ENCODE measurements at places on chromosomes 1 and 21. TPM values are rescaled to one million over a fixed set of nuclear protein-coding genes. Genes with fewer than 3 reads are reported as not detected.

Gene SMPDL3B
- not detected for polyA plus RNA-seq

- no peaks in the 10 kb centered on the region for H3K36me3 ChIP-seq
- H3K4me1 ChIP-seq = no peaks in the 10 kb centered on the region
- no peak overlapping the region for H3K4me3 ChIP-seq
- H3K27me3 ChIP-seq = no peaks in the 10 kb centered on the region
- no peak overlapping the region for H3K27ac ChIP-seq
Observed at GRCh38 chr1:40653851-40654537, 11.5 kb downstream of the RIMS3 start.

DNA sequence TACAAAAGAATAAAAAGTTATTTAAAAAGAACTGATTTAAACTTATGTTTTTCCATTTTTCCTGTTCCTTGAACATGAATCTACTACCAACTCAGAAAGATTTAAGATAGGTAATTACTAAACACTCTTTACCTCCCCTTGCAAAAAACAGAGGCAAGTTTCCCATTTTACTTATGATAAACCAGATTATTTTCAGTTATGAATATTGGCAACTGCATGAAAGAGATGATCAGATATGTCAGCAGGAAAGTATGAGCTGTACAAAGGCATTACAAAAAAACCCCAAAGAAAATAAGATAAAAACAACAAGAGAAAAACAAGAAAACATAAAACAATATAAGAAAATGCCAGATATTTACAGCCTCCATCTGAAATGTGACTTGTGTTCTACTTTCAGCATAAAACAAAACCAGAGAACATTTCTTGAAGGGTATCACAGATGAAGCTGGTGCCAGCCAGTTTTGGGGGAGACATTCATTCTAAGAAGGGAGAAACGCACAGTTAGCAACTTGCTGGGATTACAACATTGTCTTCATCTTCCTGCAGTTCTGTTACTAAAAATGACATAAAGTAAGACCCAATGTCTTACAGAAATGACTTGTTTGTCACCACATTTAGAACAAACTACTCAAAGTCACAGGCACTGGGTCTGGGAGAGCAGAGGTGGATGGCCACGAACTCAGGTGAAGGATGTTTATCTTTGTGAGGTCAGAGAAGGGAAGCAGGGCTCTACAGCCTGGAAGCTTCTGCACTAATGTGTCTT lies 19.1 kb downstream of the ZC3H12A start:
- no peaks in the 10 kb centered on the region for H3K4me1 ChIP-seq
- DNase-seq = no peak
- H3K4me3 ChIP-seq = no peak overlapping the region
- H3K27me3 ChIP-seq = no peaks in the 10 kb centered on the region
- H3K36me3 ChIP-seq = peaks cover 61% of the 10 kb centered on the region

DNA sequence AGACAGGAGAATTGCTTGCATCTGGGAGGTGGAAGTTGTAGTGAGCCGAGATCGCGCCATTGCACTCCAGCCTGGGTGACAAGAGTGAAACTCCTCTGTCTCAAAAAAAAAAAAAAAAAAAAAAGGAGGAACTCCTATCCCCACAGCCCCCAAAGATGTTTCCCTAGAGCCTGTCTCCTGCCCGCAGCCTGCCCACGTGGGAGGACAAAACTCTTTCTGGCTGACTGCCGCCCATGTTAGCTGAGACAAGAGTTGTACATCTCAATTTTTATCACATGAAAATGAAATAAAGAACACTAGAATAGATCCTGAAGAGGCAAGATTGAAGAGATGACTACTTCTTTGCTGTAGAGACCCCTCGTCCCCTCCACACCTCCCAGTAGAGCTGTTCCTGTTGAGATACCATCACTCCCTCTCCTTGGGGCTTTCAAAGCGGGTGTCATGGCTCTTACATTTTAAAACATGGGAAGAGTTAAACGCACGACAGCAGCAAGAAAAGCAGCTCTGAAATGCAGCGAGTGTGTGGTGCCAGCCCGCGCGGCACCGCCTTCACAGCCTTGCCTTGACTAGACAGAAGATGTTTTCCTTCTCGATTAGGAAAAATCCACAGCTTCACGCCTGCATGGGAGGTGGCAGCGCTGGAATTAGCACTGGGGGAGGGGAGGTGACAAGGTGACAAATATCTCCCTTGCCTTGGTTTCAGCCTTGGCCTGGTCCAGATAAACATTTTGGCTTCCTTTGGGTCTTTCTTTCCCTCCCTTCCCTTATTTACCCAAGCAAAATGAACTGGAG lies 253.4 kb upstream of the CSF3R start:
- H3K36me3 ChIP-seq = no peaks in the 10 kb centered on the region
- DNase-seq = no peak
- no peak overlapping the region for H3K4me3 ChIP-seq
- H3K27me3 ChIP-seq = peaks cover 5% of the 10 kb centered on the region
- H3K4me1 ChIP-seq = no peaks in the 10 kb centered on the region

Gene HAO2
- polyA plus RNA-seq = not detected

Gene ZNF672
- 23.9 TPM for polyA plus RNA-seq

Gene PDZK1
- polyA plus RNA-seq = 0.04 TPM

Gene KRTAP21-1
- not detected for polyA plus RNA-seq

GRCh38 chr21:35119501-35120047 lies 70.5 kb upstream of the RUNX1 start:
- no peaks in the 10 kb centered on the region for H3K27me3 ChIP-seq
- no peaks in the 10 kb centered on the region for H3K36me3 ChIP-seq
- no peak overlapping the region for H3K4me3 ChIP-seq
- DNase-seq = no peak

Gene ARHGAP29
- 0.69 TPM for polyA plus RNA-seq

DNA sequence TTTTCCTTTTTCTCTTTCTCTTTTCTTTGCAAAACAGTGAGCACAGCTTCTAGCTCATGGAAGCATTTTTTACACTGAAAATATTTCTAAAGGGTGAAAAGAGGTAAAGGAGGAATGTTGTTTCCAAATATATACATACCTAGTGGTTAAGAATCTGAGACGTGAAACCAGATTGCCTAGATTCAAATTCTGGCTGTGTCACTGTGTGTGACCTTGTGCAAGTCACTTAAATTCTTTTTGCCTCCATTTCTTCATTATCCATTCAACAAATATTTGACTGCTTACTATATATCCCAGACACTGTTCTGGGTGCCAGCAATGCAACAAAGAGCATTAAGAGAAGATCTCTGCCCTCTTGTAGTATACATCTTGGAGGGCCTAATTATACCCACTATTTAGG lies 53.3 kb downstream of the ZFYVE9 start:
- H3K27me3 ChIP-seq = no peaks in the 10 kb centered on the region
- no peak overlapping the region for H3K4me3 ChIP-seq

Gene TCEANC2
- 3.0 TPM for polyA plus RNA-seq

DNA sequence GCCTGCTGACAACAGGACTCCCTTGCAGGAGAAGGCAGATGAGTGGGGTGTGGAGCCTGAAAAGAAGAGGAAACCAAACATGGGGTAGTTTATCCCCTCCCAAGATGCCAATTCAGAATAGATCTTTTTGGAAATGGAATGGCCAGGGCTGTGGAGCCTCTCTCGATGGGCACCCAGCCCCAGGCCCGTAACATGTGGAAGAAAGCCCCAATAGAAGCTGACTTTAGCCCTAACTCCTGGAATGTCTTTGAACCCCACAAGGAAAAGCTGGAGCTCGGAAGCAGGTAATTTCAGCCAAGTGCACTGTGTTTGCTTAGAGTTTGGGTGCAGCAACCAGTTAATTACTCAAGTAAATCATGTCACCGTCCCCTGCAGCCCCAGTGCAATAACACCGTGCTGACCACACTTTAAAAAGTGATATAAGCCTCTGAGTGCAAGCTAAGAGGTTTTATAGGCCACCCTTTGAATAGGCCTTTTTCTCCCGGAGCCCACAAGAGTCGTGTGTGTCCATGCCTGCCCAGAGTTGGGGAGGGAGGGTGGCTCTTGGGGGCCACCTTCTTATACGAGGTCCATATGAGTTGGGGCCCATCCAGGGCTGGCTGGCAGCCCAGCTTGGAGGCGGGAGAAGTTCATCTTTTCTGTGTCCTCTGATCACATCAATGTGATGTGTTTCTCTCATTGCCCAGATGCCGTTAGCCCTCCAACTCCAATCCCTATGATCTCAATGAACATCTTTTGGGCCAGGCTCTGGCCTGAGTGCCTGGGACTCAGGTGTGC lies 153.2 kb downstream of the TRABD2B start:
- H3K4me3 ChIP-seq = no peak overlapping the region
- H3K36me3 ChIP-seq = no peaks in the 10 kb centered on the region
- DNase-seq = no peak
- H3K27me3 ChIP-seq = peaks cover 4% of the 10 kb centered on the region
- no peaks in the 10 kb centered on the region for H3K4me1 ChIP-seq

DNA sequence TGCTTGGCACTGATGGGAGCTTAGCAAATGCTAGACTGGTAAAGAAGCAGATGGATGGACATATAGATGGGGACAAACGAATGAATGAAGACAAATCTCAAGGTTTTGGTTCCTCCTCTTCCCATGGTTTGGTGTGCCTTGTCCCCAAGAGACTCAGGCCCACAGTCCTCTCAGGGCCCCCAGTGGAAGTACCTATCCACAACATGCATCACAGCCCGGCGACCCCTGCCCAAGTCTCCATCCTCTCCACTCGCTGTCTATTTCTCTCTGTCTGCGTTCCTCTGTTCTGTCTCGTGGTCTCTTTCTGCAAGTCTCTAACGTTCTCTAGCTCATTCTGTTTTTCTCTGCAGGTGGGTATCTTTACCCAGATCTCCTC lies 85.8 kb downstream of the GLIS1 start:
- H3K4me1 ChIP-seq = no peaks in the 10 kb centered on the region
- no peaks in the 10 kb centered on the region for H3K36me3 ChIP-seq
- no peaks in the 10 kb centered on the region for H3K27me3 ChIP-seq
- H3K27ac ChIP-seq = no peak overlapping the region
- H3K4me3 ChIP-seq = no peak overlapping the region

DNA sequence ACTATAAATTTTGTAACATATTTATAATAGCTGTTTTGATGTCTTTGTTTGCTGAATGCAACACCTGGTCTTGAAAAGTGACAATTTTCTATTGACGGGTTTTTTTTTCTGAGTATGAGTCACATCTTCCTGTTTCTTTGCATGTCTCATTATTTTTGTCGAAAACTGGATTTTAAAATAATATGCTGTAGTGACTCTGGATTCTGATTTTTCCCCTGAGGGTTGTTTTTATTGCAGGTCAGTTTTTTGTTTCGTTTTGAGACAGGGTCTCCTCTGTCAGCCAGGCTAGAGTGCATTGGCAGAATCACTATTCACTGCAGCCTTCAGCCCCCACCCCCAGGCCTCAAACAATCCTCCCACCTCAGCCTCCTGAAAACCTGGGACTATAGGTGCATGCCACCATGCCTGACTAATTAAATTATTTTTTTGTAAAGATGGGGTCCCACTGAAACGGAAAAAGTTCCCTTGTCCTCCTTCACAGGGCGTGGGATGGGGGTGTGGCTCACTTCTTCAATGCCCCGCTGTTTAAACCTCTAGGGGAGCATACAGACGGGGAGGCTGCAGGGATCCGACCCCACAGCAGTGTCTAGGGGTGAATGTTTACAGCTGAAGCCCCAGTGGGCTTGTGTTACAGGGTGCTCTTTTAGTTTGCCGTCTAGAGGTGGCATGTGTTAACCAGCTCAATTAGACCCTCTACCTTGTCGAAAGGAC lies 11.3 kb upstream of the PPIE start:
- H3K4me1 ChIP-seq = no peaks in the 10 kb centered on the region
- peaks cover 76% of the 10 kb centered on the region for H3K27me3 ChIP-seq
- no peak for DNase-seq

GRCh38 chr1:89310505-89310904 lies 37.8 kb upstream of the GBP5 start:
- H3K27me3 ChIP-seq = no peaks in the 10 kb centered on the region
- peaks cover 30% of the 10 kb centered on the region for H3K4me1 ChIP-seq
- DNase-seq = peak; percentile 20
- H3K4me3 ChIP-seq = no peak overlapping the region

DNA sequence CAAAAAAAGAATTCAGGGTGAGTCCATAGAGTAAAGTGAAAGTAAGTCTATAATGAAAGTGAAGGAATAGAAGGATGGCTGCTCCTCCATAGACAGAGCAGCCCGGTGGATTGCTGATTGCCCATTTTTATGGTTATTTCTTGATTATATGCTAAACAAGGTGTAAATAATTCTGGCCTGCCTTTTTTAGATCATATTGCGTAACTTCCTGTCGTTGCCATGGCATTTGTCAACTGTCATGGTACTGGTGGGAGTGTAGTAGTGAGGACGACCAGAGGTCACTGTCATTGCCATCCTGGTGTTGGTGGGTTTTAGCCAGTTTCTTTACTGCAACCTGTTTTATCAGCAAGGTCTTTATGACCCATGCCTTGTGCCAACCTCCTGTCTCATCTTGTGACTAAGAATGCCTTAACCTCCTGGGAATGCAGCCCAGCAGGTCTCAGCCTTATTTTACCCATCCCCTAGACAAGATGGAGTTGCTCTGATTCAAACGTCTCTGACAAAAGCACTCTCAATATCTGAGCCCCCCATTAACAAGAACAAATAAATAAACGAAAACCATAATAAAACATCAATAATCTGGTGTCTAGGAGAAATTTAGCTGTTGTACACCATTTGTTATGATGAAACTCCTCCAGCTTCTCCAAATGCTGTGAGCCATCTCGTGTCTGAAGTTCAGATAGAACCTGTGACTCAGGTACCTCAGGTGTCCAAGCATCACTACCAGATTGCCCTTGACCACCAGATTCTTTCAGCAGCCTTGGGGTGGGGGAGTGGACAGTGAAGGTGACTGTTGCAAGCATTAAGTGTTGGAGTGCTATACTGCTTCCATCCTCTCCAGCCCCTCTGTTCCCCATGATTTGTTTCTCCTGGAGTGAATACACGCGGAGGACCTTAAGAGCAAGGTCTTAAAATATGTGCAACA lies 36.0 kb downstream of the EBNA1BP2 start:
- no peaks in the 10 kb centered on the region for H3K27me3 ChIP-seq
- DNase-seq = no peak
- H3K4me1 ChIP-seq = no peaks in the 10 kb centered on the region
- H3K4me3 ChIP-seq = no peak overlapping the region
